Right hindlimb (tissue), 1 donor: ENCODE measurements at places on chromosomes 12 and 14.

DNA sequence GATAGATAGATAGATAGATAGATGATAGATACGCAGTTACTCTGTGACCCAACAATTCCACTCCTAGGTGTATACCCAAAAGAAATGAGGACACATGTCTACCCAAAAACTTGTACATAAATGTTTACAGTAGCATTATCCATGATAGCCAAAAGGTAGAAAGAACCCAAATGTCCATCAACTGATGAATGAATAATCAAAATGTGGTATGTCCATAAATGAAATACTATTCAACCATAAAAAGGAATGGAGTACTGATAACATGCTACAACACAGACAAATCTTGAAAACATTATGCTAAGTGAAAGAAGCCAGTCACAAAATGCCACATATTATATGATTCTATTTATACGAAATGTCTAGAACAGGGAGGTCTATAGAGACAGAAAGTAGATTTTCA is 36.1 kb upstream of the LRP6 start:
- DNase-seq = no peak

DNA sequence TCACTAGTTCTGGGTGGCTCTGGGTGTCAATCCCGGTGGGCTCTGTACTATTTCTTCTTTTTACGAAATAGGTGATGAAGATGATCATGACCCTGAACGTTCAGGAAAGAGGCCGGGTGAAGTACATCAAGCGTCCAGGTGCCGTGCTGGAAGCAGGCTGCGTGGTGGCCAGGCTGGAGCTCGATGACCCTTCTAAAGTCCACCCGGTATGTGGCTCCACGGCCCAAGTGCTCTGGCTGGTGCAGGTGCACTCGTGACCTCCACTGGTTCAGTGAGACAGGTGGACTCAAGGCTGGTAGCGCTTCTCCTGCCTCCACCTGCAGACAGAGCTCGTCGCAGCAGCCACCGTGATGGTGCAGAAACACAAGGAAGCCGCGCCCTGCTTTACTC is 85.1 kb downstream of the ACACB start:
- DNase-seq = no peak

- no peak for DNase-seq
Measured at GRCh38 chr14:44720707-44721106, 213.6 kb upstream of the FSCB start.

- no peak for DNase-seq
Measured at GRCh38 chr12:80261403-80261802, 162.1 kb downstream of the OTOGL start.

DNA sequence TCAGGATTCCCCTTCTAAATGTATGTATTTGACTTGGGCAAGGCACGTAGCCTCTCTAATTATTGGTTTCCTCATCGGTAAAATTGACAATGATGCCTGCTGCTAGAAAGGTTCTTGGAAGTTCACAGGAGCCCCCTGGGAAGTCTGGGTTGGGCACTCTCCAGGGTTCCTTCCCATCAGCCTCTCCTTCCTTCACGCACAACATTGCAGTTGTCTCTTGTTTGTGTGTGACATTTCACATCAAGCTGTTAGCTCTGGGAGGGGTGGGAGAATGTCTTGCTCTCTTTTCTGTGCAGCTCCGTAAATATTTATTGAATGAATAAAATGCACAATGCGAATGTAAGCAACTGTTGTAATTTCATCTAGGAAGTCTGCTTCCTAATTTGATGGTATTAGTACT is 153.2 kb upstream of the PRICKLE1 start:
- peak; percentile 59 for DNase-seq

DNA sequence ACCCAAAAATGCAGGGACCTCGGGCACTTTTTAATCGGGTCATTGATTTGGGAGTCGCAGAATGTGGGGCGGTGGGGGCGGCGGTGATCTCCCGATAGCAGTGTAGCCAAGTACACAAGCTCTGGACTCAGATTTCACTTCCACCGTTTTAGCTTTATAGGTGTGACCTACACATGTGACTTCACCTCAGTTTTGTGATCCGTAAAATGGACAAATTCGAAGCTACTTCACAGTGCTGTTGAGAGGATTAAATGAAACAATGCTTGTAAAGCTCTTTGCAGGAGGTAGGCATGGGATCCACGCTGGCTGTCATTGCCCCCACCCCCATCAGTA is 478 bp downstream of the RITA1 start:
- no peak for DNase-seq

GRCh38 chr12:104213952-104214351 is 1.6 kb upstream of the TXNRD1 start:
- DNase-seq = no peak

DNA sequence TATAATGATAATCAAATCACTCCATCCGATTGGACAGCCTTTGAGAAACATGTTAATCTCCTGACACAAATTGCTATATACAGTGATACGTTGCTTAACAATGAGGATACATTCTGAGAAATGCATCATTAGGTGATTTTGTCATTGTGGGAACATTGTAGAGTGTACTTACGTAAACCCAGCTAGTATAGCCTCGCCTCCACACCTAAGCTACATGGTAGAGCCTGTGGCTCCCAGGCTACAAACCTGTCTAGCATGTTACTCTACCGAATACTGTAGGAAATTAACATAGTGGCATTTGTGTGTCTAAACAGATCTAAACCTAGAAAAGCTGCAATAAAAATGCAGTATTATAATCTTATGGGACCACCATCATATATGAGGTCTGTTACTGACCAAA is 128.6 kb upstream of the PWP1 start:
- DNase-seq = no peak
